ENCODE measurements at places on chromosomes 4 and X. TPM values are rescaled to one million over a fixed set of nuclear protein-coding genes. Genes with fewer than 3 reads are reported as not detected.
A peak's percentile ranks its signal among the peaks of the same experiment; 100 is the strongest.

DNA sequence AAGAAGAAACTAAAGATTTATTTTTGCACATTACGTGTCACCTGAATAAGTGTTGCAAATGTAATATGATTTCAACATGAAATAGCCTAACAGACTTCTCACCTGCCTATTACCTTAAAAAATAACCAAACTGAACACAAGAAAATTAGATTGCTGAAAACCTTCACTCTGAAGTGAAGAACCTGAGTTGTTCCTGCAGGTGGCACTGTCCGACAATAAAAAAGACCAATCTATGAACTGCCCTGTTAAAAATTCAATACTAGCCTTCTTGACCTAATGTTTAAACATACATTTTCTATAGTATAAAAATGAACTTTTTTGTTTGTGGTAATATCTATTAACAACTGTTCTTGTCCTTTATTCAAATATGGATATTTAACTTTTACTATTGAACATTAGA is 69.2 kb upstream of the PNPLA4 start:
- ATAC-seq, result no peak
- H3K27me3 ChIP-seq, result no peaks in the 10 kb centered on the region
- no peaks in the 10 kb centered on the region for H3K36me3 ChIP-seq

Gene FANCB
- 17.2 TPM for total RNA-seq

- peaks cover 3% of the 10 kb centered on the region for H3K27me3 ChIP-seq
- no peak overlapping the region for H3K27ac ChIP-seq
- no peaks in the 10 kb centered on the region for H3K36me3 ChIP-seq
- ATAC-seq, result no peak
- no peaks in the 10 kb centered on the region for H3K4me1 ChIP-seq
Measured at GRCh38 chrX:44003975-44004374, 30.8 kb upstream of the NDP start.

- no peak overlapping the region for H3K27ac ChIP-seq
- no peak for ATAC-seq
Measured at GRCh38 chr4:130479020-130479419, 1383.1 kb downstream of the C4orf33 start.

- peaks cover 15% of the 10 kb centered on the region for H3K4me1 ChIP-seq
- peak overlapping the region; percentile 76 for H3K4me3 ChIP-seq
- H3K36me3 ChIP-seq, result no peaks in the 10 kb centered on the region
- peak overlapping the region; percentile 47 for H3K27ac ChIP-seq
Measured at GRCh38 chr4:26300314-26301307, 20.2 kb upstream of the RBPJ start.

Gene HDX
- total RNA-seq, result 2.3 TPM

GRCh38 chr4:120158046-120158445 is 91.4 kb upstream of the MAD2L1 start:
- no peaks in the 10 kb centered on the region for H3K36me3 ChIP-seq
- no peak overlapping the region for H3K4me3 ChIP-seq
- no peaks in the 10 kb centered on the region for H3K27me3 ChIP-seq

DNA sequence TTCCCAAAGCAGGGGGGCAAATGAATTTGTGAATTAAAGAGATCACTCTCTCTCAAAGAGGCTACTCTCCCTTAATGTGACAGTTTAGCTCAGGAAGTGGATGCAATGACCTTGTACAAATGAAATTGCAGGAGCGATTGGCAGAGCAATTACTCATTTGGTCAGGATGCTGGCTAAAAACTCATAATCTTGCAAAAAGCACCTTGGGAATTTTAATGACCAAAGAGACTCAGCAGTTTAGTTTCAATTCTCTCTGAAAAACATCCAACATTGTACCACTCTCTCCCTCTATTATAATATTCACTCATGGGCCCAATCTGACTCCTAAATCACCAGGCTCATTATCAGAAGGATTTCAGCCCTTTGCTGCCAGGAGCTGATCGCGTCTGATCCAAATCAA is 26.1 kb downstream of the PDGFC start:
- H3K27me3 ChIP-seq, result no peaks in the 10 kb centered on the region
- H3K27ac ChIP-seq, result no peak overlapping the region
- ATAC-seq, result no peak

- H3K27me3 ChIP-seq, result no peaks in the 10 kb centered on the region
- no peak overlapping the region for H3K4me3 ChIP-seq
- no peak for ATAC-seq
- no peaks in the 10 kb centered on the region for H3K36me3 ChIP-seq
- no peak overlapping the region for H3K27ac ChIP-seq
Measured at GRCh38 chrX:17299206-17299605, 75.8 kb upstream of the NHS start.

DNA sequence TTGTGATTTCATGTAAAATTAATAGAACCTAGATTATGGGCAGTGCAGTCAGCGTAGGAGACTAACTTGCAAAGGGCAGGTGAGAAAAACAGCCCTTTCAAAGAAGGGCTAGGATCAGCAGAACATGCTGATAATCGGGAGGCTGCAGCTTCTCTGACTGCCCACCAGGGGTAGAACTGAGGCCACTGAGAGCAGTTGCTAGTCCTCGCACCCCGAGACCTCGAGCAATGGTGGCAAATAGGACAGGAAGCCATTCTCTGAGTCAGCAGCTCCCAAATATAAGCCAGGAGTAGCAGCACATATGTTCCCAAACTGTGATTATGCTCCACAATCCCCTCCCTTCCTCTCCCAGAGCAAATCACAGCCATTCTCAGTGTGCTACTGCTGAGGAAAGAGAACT is 186.5 kb downstream of the MSL3 start:
- no peaks in the 10 kb centered on the region for H3K36me3 ChIP-seq
- H3K4me1 ChIP-seq, result no peaks in the 10 kb centered on the region
- H3K27me3 ChIP-seq, result no peaks in the 10 kb centered on the region
- no peak overlapping the region for H3K4me3 ChIP-seq

DNA sequence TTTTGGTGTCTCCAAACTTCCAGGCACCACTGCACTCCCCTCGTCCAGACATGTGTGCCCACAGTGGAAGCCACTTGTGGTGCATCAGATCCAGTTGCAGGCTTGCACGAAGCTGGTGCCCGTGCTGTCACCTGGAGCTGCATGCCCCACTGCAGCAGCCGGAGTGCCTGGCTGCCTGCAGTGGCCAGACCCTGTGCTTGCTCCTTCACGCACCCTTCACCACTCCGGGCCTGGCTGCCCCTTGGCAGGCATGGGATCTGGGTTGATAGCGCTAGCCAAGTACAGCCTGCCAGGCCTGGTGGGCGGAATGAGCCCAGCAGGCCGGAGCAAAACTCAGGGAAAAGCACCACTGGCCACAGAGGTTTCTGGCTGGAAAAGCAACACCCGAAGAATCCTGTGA is 50.2 kb upstream of the SHISA3 start:
- no peak overlapping the region for H3K4me3 ChIP-seq
- H3K27me3 ChIP-seq, result peaks cover 5% of the 10 kb centered on the region
- H3K27ac ChIP-seq, result no peak overlapping the region
- H3K36me3 ChIP-seq, result no peaks in the 10 kb centered on the region
- H3K4me1 ChIP-seq, result no peaks in the 10 kb centered on the region

Gene CCSER1
- 0.64 TPM for total RNA-seq

- H3K36me3 ChIP-seq, result no peaks in the 10 kb centered on the region
- peak; percentile 81 for ATAC-seq
- peaks cover 4% of the 10 kb centered on the region for H3K4me1 ChIP-seq
- H3K27ac ChIP-seq, result no peak overlapping the region
Measured at GRCh38 chr4:108849611-108850168, 86.8 kb upstream of the ETNPPL start.

DNA sequence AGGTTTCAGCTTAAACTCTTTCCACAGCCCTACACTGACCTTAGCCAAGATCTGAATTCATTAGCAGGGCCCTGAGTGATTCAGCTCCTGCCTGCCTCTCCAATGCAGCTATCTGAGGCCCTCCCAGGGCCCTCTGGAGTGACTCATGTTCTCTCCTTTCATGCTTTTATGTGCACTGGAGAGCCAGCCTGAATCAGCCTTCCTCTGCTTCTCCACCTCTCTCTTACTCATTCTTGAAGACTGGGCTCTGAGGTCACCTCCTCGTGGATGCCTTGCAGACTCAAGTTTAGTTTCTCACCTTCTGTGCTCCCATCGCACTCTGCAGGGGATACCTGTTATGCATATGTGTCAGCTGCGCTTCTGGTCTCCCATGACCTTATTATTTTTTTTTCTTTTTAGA is 3.1 kb upstream of the OCIAD2 start:
- H3K27me3 ChIP-seq, result no peaks in the 10 kb centered on the region
- no peak overlapping the region for H3K27ac ChIP-seq
- H3K36me3 ChIP-seq, result no peaks in the 10 kb centered on the region
- ATAC-seq, result peak; percentile 97

DNA sequence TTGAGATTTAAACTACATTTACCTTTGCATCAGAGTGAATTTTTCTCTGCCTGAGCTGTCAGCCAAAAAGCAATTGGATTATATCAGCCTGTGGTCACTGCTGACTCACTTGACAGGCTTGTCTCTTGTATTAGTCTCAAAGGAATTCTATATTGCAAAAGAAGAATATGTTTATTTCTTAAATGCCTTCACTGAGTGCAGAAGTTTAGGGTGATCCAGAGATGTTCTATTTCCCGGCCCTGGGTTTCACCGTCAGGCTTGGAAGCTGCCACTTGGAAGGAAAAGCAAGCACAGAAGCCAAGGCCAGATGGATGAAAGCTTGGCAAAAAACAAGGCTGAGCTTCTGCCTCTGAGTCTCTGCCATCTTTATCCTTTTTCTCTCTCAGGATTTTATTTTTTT is 80.9 kb downstream of the FAM114A1 start:
- peak overlapping the region; percentile 87 for H3K27ac ChIP-seq
- ATAC-seq, result no peak
- H3K27me3 ChIP-seq, result peaks cover 1% of the 10 kb centered on the region
- peaks cover 21% of the 10 kb centered on the region for H3K4me1 ChIP-seq
- peak overlapping the region; percentile 56 for H3K4me3 ChIP-seq
- no peaks in the 10 kb centered on the region for H3K36me3 ChIP-seq

- H3K36me3 ChIP-seq, result no peaks in the 10 kb centered on the region
- ATAC-seq, result no peak
- no peaks in the 10 kb centered on the region for H3K27me3 ChIP-seq
- no peaks in the 10 kb centered on the region for H3K4me1 ChIP-seq
Measured at GRCh38 chr4:128358913-128359279, 71.3 kb upstream of the PGRMC2 start.

GRCh38 chrX:68651110-68651509 is 3.6 kb downstream of the STARD8 start:
- H3K27me3 ChIP-seq, result peaks cover 16% of the 10 kb centered on the region
- no peak overlapping the region for H3K27ac ChIP-seq
- no peaks in the 10 kb centered on the region for H3K36me3 ChIP-seq
- H3K4me3 ChIP-seq, result no peak overlapping the region

GRCh38 chr4:48035952-48036351 is 19.4 kb downstream of the NIPAL1 start:
- peak overlapping the region; percentile 91 for H3K27ac ChIP-seq
- peak overlapping the region; percentile 66 for H3K4me3 ChIP-seq

- H3K27me3 ChIP-seq, result no peaks in the 10 kb centered on the region
- peak overlapping the region; percentile 68 for H3K27ac ChIP-seq
- H3K36me3 ChIP-seq, result no peaks in the 10 kb centered on the region
- peak overlapping the region; percentile 19 for H3K4me3 ChIP-seq
Measured at GRCh38 chrX:39630344-39630743, 467.4 kb downstream of the BCOR start.

DNA sequence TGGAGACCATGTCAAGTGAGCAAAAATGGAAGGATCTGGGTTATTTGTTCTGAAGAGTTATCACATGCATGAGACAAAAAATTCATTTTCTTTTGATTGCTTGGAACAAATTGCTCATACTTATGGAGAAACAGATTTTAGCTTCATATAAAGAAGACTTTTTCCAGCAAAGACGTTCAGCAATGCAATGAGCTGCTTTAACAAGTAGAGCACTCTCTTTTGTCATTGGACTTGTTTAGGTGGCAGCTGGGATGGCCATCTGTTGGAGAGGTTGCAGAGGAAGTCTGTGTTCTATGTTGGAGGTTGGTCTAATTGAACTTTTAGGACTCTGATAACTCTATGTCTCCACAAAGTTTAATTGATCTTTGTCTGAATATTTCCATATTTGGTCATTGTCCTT is 19.9 kb upstream of the CEP135 start:
- H3K27ac ChIP-seq, result no peak overlapping the region
- no peaks in the 10 kb centered on the region for H3K27me3 ChIP-seq

DNA sequence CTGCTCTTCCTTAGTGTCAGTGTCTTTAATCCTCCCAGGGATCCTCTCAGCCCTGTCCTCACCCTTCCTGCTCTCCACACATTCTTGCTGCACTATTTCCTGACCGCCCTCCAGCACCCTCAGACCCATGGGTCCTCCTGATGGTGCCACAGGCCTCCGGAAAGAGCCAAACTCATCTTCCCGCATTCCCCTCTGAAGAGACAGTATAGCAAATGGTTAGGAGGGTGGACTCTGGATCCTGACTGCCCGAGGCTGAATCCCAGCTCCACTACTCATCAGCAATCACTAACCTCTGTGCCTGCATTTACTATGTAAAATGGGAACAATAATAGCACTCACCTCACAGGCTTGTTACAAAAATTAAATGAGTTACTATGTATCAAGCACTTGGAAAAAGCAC is 6.2 kb downstream of the SUV39H1 start:
- peaks cover 47% of the 10 kb centered on the region for H3K36me3 ChIP-seq
- H3K27me3 ChIP-seq, result no peaks in the 10 kb centered on the region
- no peak for ATAC-seq
- H3K4me3 ChIP-seq, result no peak overlapping the region

Gene TLR6
- total RNA-seq, result 3.0 TPM

DNA sequence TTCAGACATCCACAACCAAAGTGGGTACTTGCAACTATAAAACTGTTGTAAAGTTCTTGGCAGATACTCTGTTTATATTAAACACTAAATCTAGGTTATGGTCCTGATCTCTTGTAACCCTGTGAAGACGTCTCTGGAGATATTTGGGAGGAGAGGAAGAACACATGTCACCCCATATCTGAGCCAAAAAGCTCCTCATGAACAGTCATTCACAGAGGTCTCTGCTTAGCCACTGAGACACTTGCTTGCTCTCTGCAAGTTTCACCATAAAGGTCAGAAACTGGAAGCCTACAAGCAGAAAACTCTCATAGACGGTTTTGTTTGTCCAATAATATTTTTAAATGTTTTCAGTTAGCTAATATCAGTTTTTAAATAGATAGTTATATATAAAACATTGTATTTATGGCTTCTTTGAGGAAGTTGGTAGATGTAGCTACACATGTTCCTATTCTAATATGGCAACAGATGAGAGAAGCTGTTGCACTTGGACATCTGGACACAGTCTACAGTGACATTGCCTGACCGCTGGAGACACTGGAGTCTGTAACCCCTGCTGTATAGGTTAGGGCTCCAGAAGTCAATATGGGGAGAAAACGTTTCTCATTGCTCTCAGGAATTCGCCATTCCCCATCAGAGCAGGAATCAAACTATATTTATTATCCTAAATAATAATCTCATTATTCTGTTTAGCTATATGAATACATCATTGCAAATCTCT is 73.6 kb downstream of the C4orf46 start:
- H3K27me3 ChIP-seq, result peaks cover 26% of the 10 kb centered on the region
- H3K36me3 ChIP-seq, result no peaks in the 10 kb centered on the region
- no peak overlapping the region for H3K4me3 ChIP-seq

Gene APBB2
- 3.0 TPM for total RNA-seq

- no peaks in the 10 kb centered on the region for H3K4me1 ChIP-seq
- no peak for ATAC-seq
- no peaks in the 10 kb centered on the region for H3K36me3 ChIP-seq
- H3K27me3 ChIP-seq, result no peaks in the 10 kb centered on the region
Measured at GRCh38 chr4:28082686-28083390, 1222.2 kb downstream of the STIM2 start.

Gene CENPVL2
- not detected for total RNA-seq

- peaks cover 40% of the 10 kb centered on the region for H3K27me3 ChIP-seq
- H3K4me3 ChIP-seq, result no peak overlapping the region
- H3K27ac ChIP-seq, result no peak overlapping the region
Measured at GRCh38 chr4:185576962-185577950, 41.9 kb upstream of the PDLIM3 start.

- no peak overlapping the region for H3K4me3 ChIP-seq
- no peak for ATAC-seq
- H3K36me3 ChIP-seq, result no peaks in the 10 kb centered on the region
- H3K4me1 ChIP-seq, result no peaks in the 10 kb centered on the region
Measured at GRCh38 chrX:6849716-6850414, 297.6 kb upstream of the STS start.

Measured in activated T-helper 17 cell treated with anti-CD3 and anti-CD28 coated beads, Interleukin-2, amount 50 U/mL, for 72 hours (primary cell).